Stimulated activated CD8-positive, alpha-beta memory T cell treated with anti-CD3 and anti-CD28 coated beads, Interleukin-15, amount 100 ng/mL, for 1 hour (primary cell): ENCODE measurements at places on chromosomes 1 and 21.

DNA sequence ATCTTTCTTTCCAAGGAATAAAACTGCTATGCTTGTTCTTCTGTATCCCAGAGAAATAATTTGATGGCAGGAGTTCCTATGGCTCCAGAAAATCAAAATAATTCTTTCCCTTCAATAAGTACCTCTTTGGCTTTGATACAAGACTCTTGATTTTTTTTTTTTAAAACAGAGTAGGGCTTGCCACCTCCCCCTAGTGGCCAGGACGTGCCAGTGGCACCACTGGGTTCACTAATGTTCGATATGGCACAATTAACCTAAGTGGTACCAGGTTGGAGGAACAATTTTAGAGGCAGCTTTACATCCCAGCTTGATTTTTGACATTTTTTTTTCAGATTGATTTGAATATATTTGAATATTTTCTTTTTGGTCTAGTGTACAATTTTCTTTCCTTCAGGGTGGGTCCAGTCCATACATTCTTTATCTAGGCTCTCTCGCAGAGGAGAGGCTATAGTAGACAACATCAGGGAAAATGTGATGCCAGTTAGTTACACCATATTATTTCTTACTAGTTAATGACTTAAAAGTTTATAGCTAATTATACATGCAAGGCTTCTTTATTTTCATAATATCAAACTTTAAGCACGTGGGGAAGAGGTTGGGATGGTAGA, 330.9 kb downstream of the S1PR1 start:
- peak; percentile 4 for DNase-seq

- no peak for DNase-seq
These were observed at the start of gene MSH4 for GRCh38 chr1:75796376-75797272. TSS of gene MSH4 (plus strand) at chr1:75796882. CDS start at chr1:75796986, 104 bp downstream.

DNA sequence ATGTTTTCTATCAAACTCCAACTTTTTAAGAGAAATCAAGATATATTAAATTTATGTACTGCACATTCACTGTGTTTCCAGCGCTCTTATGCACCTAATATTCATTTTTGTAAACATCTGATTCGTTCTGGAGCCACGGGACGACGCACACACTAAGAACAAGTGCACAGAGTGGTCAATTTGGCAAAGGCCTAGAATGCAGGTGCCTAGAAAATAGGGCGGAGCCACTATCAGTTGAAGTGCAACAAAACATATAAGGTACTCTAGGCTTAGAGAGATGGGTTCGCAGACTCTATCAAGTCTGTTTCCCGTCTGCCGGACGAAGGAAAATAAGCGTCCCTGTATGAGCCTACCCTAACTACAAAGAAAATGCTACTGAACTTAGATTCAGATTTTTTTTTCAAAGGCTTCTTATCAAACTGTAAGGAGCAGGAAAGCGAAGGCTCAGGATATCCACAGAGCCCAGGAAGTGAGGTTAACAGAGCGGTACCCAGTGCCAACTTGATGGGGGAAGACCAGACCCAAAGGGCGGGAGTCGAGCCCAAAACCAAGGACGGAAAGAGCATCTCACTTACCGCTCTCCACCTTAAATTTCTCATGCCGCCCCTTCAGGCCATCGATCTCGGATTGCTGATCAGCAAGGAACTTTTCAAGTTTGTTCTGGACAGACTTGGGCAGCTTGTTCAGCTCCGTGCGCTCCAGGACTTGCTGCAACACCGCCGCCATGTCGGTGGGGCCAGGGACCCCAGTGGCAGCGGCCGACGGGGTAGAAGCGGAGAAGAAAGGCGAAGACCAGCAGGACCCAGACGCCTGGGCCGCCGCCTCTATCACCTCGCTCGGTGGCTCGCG, 526 bp downstream of the TPR start:
- DNase-seq = peak; percentile 8

- no peak for DNase-seq
These were observed 5.1 kb downstream of the DNAJB4 start for GRCh38 chr1:78009836-78010235.

GRCh38 chr1:110153407-110153950, 3.2 kb downstream of the SLC6A17 start:
- no peak for DNase-seq

GRCh38 chr1:22888320-22889075, 84.2 kb downstream of the LACTBL1 start:
- DNase-seq = no peak

DNA sequence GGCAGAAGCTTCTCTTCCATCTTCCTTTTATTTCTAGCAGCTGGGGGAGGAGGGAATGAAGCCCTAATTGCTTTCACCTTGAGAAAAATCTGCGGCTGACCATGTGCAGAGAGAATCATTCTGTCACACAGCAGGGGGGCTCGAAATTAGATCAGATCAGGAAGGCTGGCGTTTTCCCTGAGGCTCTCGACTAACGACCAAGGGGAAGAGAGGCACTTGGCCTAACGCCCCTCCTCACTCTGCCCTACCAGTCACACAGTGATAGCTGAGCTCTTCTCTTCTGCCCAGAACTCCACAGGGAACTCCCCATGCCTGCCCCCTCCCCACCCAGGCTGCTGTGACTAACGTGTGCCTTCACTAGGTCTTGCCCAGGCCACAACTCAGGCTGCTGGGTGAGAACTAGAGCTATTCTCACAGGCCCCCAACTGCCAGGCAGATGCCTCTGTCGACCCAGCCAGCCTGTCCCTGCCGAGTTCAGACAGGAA, 26.5 kb upstream of the KHDRBS1 start:
- DNase-seq = no peak

DNA sequence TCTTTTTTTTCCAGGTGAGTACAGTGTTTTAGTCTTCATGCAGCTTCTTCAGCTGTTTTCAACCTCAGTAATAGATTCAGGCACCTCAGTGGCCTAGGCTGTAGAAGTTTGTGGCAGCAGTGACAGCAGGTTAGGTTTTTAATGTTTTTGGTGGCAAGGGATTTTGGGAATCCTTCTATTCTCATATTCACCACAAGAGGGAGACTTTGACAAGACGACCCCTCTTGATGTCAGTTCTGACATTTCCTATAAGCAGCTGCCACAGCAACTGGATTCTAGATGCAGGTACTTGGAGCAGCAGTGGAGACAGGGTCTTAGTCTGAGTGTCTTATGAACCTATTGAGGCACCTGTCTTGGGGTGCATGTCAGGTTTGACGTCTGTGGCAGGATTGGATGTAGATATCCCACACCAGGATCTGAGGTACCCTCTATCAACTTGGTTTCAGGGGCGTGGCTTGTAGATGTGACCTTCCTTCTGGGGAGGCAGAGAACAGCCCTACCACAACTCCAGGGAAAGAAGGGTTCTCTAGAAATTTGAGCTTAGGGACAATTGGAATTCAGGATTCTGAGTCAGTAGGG, 1104.2 kb upstream of the TMPRSS15 start:
- DNase-seq = no peak

GRCh38 chr1:86207323-86207722, 50.8 kb upstream of the COL24A1 start:
- no peak for DNase-seq

- DNase-seq = peak; percentile 97
These were observed at the start of gene MKNK1 for GRCh38 chr1:46603858-46604549. TSS of gene MKNK1 (minus strand) at chr1:46604268. CDS start at chr1:46583327, 20,941 bp downstream.

DNA sequence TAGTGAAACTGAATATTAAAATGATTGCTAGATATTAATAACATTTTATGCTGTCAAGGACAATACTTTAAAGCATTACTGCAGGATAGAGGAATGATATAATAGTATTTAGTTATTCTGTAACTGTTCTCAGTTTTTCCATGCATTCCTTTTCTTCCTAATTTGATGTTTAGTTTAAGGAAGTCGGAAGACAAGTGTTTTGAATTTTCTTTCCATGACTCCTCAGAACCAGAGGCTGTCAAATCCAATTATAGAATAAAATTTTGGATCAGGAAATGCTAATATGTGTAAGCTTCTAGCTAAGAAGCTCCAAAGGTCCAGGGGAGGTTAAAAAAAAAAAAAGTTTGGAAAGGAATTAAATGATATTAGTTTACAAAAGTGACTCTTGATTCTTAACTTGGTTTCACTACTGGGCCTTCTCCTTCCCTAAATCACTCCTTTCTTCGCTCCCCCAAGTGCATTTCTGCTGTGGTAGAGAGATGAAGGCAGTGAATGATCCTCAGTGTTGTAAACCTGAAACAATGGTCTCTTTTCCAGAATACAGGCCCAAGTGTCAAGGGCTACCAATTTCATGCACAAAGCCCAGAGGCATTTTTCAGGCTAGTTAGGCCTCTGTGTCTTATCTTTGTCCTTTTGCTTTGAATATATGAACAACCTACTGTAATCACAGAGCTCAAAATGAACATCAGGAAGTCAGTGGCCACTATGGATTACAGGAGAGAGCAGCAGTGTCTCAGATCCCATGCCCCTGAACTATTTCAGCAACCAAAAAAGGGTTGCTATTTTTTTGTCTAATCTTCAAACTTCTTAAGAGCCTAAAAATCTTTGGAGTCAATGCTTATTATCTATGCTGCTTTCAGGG, 6.2 kb downstream of the ADSS2 start:
- no peak for DNase-seq

- no peak for DNase-seq
These were observed 95.2 kb downstream of the ZP4 start for GRCh38 chr1:237795558-237795957.

DNA sequence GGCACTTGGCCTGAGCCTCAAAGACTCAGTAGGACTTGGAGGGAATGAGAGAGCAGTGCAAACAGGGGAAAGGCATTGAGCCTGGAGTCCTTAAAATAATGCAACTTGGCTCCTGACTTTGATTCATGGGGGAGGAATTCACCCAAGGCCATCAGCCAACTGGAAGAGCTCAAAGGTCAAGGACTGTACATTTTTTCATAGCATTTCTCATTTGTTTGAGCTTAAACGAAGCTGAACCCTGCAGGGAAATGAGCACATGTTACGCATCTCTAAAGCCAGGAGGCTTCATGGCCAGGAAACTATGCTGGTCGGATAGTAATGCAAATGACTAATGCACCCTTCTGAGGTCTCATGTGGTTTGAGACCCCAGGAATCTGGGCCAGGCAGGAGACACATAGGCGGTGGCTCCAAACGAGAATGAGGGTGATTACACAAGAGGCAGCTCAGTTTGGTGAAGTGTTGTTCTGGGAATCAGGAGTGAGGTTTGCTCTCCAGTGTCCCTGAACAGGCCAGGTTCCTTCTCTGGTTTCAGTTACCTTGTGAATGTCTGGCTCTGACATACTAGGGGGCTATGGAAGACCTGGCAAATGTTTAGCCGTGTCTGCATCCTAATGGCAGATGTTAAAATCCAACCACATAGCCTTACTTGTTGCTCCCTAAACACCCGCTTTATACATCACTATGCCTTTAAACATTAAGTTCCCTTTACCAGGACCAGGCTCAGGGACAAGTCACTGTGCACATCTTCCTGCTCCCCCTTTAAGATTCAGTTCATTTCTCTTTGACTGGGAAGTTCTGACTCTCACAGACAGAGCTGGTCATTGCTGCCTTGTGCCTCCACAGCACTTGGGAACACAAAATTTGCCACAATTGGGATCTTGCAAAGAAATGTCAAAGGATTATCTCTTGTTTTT, 503.9 kb upstream of the USP24 start:
- no peak for DNase-seq

- no peak for DNase-seq
These were observed 26.1 kb upstream of the FHAD1 start for GRCh38 chr1:15220825-15221431.

GRCh38 chr1:12039164-12039525, 19.8 kb downstream of the MIIP start:
- DNase-seq = no peak

DNA sequence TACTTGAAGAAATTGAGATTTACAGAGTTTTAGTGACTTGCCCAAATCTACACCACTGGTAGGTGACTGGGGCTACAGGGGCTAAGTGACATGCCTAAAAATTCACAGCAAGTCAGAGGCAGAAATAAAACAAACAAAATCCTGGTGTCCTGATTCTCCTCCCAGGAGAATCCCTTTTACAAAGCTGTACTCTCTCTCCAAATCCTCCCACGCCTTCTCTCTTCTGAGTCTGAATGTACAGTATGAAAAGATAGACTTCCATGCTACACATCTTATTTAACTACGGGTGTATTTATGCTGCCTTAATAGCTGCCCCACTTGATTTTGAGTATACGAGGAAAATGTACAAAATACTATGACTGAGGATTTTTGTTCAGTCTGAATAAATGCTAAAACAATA, 65.4 kb downstream of the SGIP1 start:
- DNase-seq = no peak

DNA sequence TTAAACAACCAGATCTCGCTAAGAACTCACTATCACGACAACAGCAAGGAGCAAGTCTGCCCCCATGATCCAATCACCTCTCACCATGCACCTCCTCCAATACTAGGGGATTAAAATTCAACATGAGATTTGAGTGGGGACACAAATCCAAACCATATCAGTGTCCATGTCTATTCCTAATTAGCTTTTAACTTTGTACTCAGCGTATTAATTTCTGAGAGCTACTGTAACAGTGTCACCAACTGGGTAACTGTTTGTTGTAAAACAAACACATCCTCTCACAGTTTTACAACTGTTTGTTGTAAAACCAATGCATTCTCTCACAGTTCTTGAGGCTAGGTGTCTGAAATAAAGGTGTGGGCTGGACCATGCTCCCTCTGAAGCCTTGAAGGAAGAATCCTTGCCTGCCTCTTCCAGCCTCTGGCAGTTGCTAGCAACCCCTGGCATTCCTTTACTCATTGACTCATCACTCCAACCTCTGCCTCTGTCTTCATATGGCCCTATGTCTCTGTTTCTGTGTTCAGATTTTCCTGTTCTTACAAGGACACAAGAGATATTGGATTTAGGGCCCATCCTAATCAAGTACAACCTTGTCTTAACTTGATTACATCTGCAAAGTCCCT, 121.2 kb downstream of the LTN1 start:
- no peak for DNase-seq

- DNase-seq = no peak
These were observed 31.5 kb downstream of the RNF220 start for GRCh38 chr1:44436401-44437106.

DNA sequence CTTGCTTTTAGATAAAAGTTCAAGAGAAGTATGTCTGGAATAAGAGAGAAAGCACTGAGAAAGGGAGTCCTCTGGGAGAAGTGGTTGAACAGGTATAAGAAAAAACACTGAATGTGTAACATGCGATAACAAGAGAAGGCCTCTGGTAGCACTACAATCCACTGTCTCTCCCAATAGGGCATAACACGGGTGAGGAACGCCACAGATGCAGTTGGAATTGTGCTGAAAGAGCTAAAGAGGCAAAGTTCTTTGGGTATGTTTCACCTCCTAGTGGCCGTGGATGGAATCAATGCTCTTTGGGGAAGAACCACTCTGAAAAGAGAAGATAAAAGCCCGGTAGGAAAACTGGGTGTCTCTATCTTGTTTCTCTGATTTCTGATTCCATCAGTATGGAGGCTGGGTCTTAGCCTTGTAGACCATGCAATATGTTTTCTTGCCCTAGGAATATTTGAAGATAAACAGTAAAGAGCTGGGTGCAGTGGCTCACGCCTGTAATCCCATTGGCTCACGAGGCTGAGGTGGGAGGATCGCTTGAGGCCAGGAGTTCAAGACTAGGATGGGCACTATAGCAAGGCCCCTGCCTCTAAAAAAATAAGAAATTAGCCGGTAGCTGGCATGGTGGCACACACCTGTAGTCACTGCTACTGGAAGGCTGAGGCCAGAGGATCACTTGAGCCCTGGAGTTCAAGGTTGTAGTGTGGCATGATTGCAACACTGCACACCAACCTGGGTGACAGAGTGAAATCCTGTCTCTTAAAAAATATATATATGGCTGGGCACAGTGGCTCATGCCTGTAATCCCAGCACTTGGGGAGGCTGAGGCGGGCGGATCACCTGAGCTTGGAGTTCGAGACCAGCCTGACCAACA, 40.4 kb downstream of the DAP3 start:
- no peak for DNase-seq

GRCh38 chr1:85464497-85465098, 361 bp downstream of the DDAH1 start:
- no peak for DNase-seq
